ENCODE measurements at places on chromosomes 13 and 19.

GRCh38 chr19:15419413-15420025 lies 731 bp upstream of the AKAP8L start:
- DNase-seq: no peak

DNA sequence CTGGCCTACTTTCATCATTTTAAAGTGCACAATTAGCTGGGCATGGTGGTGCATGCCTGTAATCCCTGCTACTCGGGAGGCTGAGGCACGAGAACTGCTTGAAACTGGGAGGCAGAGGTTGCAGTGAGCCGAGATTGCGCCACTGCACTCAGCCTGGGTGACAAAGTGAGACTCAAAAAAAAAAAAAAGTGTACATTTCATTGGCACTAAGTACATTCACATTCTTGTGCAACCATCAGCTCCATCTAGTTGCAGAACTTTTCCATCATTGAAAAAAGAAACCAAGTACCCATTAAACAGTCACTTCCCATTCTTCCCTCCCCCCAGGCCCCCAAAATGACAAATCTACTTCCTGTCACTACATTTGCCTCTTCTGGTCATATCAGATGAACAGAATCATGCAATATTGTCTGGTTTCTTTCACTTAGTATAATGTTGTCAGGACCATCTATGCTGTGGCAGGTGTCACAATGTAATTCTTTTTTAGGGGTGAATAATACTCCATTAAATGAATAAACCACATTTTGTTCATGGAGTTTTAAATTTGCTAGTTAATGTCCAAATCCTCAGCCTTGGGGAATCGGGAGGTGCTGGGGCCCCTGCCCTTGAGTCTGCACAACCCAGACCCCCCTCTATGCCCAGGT lies 7.4 kb upstream of the SIGLEC11 start:
- no peak for DNase-seq

- DNase-seq: no peak
These were observed 19.9 kb downstream of the LRFN3 start for GRCh38 chr19:35955881-35956634.

GRCh38 chr13:99280166-99280565 lies 22.0 kb upstream of the GPR18 start:
- no peak for DNase-seq

GRCh38 chr13:89150362-89150761 lies 1479.2 kb downstream of the SLITRK5 start:
- no peak for DNase-seq

DNA sequence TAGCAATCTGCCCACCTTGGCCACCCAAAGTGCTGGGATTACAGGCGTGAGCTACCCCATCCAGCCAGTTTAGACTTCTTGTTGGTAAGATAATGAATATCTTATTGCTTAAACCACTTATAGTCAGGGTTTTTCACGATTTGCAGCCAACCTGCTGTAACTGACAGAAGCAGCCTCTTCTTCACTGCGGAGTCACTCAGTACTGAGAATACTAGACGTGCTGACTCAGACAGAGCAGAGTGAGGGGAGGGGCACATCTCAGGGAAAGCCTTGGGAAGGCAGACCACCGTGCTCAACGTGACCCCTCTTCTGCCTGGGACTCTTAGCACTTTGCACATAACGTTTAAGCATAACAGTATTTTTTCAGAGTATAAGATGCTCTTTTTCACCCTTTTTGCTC lies 74.3 kb upstream of the ARHGEF7 start:
- DNase-seq: no peak

DNA sequence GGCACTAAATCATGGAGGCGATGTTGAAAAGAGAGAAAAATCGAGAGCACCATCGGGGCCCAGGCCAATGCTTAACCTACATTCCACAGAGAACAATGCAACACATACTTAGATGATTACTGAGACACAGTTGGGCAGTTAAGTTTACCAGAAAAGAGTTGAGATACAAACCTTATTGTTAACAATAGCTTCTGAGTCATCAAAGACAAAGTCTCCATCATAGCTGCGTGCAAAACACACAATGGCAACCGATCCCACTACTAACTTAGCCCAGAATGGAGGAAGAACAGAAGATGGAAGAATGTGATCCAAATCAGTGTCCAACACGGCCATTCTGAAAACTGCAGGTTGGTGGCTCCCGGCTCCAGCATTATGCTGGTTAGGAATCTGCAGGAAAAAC lies 6.2 kb downstream of the TMTC4 start:
- DNase-seq: no peak

GRCh38 chr19:40633207-40633606 lies 32.0 kb downstream of the LTBP4 start:
- DNase-seq: no peak

GRCh38 chr19:41646589-41647204 lies 19.8 kb upstream of the CEACAM4 start:
- DNase-seq: no peak

GRCh38 chr13:44404261-44405132 lies 30.9 kb downstream of the SERP2 start:
- no peak for DNase-seq

DNA sequence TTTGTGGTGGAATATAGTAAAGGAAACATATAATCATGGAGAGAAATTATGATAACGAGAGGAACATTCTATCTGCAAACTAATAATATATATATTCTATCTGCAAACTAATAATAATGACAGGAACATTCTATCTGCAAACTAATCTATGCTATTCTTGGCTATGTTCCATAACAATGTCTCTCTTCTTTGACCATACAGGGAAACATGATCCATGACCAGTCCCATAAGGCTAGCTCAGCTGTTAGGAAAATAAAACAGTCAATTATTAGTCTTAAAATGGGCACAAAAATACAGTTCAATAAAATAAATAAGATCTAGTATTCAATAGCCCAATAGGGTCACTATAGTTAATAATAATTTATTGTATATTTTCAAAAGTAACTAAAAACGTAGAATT lies 707.8 kb upstream of the PCDH20 start:
- no peak for DNase-seq

GRCh38 chr19:35901055-35901644 lies 810 bp upstream of the NFKBID start:
- DNase-seq: no peak

DNA sequence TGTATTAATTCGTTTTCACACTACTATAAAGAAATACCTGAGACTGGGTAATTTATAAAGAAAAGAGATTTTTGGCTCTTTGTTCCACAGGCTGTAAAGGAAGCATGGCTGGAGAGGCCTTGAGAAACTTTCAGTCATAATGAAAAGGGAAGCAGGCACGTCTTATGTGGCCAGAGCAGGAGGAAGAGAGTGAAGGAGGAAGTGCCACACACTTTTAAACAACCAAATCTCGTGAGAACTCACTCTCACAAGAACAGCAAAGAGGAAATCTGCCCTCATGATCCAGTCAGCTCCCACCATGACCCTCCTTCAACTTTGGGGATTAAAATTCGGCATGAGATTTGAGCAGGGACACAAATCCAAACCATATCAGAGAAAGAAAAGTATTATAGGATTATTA lies 1255.9 kb upstream of the MIR17HG start:
- DNase-seq: no peak

- no peak for DNase-seq
These were observed 268.7 kb downstream of the SHISA2 start for GRCh38 chr13:25783076-25783475.

DNA sequence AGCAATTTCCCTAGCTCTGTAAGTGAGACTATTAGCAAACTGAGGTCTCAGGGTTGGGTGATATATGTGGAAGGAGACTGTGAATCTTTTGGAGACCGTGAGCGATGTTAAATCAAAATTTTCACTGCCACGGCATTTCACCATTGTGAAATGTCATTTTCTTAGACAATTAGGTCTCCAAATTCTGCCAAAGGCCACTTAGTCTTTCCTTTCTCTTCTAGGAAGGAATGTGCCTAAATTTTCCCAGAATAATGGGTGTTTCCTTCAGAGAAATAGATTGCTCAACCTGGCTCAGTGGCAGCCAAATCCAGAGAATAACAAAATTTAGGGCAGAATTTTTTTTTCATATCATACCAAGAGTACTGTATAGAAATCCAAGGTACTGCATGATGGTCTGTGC lies 64.5 kb upstream of the SCEL start:
- no peak for DNase-seq

GRCh38 chr19:18475004-18475453 lies 37.1 kb upstream of the ISYNA1 start:
- no peak for DNase-seq

DNA sequence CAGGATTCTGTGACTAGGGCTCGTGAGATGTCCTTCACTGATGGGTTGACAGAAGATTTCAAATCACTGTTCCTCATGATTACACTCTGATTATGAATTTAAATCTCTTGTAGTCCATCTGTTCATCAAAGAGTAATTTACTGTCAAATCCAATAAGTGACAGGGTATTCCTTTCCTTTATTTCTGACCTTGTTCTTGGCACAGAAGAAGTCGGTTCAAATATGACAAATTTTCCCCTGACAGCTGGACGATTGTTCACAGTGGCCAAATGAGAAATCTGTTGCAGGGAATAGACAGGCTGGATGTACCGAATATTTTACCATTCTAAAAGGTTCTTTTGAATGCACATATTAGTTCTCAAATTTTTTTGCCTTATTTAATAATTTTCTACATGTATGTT lies 767.3 kb upstream of the GPC6 start:
- DNase-seq: no peak

- no peak for DNase-seq
These were observed 1597.1 kb upstream of the MIR17HG start for GRCh38 chr13:89750371-89750770.

DNA sequence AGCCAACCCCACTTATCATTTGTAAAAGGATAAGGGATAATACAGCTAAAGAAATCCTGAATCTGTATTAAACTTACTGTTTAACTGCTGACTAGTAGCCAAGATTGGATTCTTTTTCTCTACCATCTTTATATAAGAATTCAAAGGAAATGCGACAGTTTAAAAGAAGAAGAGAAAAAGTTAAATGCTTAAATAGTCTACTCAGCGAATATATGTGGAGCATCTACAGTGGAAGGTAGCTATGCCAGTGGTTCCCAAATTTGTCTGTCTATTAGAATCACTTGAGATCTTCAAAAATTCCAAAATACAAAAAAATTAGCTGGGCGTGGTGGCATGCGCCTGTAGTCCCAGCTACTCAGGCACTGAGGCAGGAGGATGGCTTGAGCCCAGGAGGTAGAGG lies 60.8 kb upstream of the KLF5 start:
- DNase-seq: no peak

GRCh38 chr19:33241530-33242101 lies 16.0 kb upstream of the SLC7A10 start:
- DNase-seq: no peak

DNA sequence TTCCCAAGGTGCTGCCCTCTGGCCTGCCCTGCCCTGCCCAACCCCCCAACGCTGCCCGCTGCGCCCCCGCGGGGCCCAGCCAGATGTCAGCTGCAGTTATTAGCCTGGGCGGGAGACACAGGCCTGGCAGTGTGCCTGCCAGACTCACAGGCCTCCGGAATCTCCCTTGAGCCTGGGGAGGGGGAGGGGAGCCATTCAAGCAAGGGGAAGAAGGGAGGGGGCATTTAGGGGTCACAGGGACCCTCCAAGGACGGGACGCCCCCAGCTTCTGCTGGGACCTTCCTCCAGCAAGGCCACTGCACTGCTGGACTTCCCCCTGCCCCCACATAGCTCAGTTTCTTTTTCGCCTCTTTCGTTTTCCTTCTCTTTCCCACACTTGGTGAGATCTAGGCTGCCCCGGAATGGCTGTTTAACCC lies 2.6 kb upstream of the JUNB start:
- DNase-seq: peak; percentile 74

GRCh38 chr13:98411013-98411412 lies 165.9 kb downstream of the STK24 start:
- no peak for DNase-seq

DNA sequence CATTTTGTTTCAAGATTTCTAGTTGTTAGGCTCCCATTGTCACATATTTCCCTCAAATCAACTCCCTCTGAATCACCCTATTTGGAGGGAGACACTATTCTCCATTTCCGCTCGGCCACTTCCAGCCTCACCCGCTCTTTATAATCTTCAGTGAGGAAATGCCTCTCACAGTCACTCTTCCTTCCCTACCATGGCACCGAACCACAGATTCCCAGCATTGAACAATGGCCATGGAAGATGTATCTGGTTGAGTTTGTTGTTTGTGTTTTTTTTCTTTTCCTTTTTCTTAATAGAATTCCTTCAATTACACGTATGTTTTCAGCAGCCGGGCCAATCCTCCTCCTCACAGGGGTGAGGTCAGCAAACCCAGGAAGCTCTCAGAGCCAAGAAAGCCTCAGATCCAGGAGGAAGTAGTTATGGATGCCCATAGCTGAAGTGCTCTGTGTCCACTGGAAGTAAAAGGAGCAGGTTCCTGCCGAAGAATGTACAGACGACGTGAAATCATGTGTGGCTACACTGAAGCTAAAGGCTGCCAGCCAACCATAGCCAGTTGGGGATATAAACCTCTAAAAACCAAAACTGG lies 472.1 kb downstream of the FOXO1 start:
- no peak for DNase-seq

DNA sequence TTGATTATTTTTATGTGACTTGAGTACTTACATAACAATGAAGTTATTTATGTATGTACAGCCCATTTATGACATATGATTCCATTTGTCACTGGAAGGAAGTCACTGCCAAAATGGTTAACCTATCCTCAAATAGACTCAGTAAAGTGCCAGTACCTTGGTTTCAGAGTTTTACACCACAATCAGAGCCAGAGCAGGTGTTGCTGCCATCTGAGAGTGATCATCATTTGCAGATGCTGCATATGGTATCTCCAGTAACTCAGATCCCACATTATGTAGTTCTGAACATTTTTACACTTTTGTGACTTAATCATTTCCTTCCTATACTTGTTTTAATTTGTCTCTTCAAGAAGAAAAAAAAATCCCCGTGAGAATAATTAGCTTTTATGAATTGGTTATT lies 313.3 kb downstream of the HS6ST3 start:
- DNase-seq: no peak

- DNase-seq: no peak
These were observed 54.9 kb downstream of the WDFY2 start for GRCh38 chr13:51639171-51639570.

DNA sequence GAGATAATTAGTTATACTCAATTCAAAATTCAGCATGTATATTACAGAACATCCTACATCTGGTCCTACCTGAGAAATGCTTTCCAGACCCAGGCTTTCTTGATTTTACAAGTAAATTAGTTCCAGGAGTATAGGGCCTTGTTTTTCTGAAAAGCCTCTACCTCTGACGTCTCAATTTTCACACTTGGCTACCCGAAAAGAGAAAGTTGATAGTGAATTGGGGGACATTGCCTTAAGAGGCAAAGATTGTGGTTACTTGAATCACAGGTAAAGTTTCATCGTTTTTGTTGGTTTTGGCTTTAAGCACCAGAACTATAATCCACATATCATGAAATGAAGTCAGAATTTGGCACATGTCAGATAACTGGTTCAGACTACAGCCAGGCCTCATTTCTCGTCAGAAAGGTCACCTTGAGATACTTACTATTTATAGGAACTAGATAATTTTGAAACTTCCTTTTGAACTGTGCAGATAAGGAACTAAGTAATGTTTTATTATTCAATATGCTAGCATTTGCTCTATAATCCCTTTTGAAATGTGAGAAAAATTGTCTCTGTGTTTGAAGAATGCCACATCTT lies 30.8 kb downstream of the FAM124A start:
- DNase-seq: no peak
